ENCODE measurements at places on chromosomes 6 and 20.

- DNase-seq = no peak
Measured at GRCh38 chr6:2433711-2434110, 188.3 kb upstream of the GMDS start.

DNA sequence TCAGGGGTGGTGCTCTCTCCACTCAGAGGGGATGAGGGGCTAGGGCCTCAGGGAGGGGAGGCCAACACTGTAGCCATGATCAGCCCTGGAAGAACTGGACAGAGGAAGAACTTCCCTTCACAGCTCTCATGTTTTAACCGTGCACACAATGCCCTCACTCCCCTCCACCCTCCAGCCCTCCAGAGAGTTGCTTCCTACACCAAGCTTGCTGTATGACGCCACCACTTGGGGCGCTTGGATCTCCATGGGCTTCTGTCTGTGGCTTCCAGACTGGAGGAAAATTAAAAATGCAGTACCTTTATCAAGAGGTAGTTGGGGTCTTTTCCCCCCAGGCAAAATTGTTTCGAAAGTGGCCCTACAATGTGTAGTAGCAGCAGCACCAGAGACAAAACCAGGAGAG lies 48.4 kb downstream of the ARHGAP40 start:
- no peak for DNase-seq

GRCh38 chr20:3616250-3616649 lies 46.9 kb downstream of the GFRA4 start:
- DNase-seq = no peak

DNA sequence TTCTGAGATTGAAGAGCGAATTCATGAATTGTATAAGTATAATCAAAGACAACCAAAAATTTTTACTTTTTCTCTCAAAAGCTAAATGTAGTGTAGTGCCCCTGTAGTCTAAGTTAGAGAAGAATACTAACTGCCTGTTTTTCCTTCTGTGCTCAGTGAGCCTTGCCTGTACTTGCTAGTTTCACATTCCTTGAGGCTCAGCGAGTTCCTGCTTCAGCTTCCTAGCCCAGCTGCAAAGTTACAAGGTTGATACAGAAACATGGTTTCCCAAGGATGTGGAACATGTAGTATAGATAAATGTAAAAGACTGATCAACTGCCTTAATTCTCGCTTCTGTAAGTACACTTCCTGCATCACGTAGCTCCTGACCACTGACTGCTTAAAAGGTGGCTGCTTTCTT lies 33.1 kb upstream of the SEC63 start:
- DNase-seq = no peak

DNA sequence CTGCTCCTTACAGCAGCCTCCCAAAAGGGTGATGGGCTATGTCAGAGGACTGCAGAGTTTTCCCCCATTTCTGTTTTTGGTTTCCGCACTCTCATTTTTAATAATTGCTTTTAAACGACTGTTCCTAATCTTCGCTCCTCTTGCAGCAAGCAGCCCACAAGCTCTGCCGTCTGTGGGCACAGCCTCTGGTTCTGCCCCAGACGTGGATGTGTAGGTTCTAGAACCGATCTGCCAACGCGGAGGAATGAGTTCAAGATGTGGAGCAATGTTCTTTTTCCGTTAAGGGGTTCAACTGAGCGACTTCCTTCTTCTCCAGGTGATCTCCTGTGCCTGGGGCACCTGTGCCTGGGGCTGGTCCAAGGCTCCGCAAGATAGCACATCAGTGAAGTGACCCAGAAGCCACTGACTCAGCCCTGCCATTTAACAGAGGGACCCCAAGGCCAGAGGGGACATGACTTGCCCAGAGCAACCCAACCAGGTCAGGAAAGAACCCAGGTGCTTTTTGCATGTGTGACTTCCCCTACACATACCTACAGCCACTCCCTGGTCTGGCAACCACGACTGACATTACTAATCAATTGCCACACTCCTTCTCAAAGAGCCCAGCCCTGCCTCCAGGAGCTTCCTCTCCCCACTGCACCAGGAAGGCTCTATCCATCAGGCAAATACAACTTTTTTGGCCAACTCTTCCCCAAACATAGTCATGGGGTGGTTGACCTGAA lies 22.7 kb downstream of the PMEPA1 start:
- DNase-seq = no peak

DNA sequence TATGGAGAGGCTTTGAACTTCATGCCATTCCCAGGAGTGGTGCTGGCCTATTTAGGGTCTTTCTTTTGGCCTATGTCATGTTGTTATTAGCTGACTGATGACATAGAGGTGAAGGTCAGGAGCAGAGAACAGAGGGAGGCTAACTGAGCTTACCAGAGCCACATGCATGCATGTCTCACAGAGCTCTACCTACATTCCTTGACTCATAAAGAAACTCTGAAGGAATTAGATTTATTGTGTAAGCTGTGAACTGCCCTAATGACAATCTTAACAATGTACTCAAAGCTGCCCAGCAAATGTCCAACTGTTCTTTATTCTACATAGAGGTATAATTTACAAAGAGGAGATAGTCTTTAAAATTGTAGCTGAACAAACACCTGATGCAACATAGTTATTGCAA lies 192.7 kb upstream of the CNR1 start:
- no peak for DNase-seq

- no peak for DNase-seq
Measured at GRCh38 chr20:51319522-51319921, 223.0 kb downstream of the NFATC2 start.

GRCh38 chr6:75106426-75106825 lies 99.4 kb downstream of the COL12A1 start:
- no peak for DNase-seq

Data from GM12864 (cell line).